Esophagus squamous epithelium (tissue), 5 donors: ENCODE measurements at places on chromosomes 13 and 19.

- no peak for DNase-seq
These were observed 90.5 kb upstream of the RFC3 start for GRCh38 chr13:33727297-33728083.

DNA sequence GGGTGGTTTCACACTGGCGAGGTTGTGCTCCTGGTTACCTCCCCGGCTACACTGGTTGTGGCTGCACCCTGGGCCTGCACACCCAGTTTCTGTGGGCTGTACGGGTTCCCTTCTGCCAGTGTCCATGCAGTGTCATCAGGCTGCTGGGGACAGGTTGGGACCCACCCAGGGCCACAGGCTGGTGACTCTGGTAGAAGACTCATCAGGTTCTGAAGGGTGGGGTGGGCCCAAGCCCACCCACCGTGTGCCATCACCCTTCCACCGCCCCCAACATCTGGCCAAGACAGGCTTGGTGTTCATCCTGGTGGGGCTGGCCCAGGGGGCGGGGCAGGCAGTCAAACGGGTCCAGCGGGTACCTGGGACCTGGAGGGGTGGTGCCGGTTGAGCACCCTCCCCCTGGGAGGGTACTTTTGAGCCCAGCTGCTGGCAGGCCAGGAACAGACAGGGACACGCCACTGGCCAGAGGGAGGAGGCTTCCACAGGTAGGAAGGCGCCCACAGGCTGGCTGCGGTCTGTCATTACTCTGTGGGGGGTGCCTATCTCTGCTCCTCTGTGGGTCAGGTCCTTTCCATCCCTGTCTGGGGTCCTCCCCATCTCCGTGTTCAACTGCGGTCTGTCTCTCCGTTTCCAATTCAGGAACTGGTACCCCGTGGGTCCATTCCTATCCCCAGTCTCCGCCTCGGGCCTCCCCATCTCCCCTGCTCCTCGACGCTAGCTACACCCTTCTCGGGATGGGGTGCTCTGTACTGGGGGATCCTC, at the start of gene RNF225:
RNF225 (plus strand) TSS at position 437 of the 759 bp plus-strand sequence. CDS start 434 bp downstream, outside the sequence.
- no peak for DNase-seq

DNA sequence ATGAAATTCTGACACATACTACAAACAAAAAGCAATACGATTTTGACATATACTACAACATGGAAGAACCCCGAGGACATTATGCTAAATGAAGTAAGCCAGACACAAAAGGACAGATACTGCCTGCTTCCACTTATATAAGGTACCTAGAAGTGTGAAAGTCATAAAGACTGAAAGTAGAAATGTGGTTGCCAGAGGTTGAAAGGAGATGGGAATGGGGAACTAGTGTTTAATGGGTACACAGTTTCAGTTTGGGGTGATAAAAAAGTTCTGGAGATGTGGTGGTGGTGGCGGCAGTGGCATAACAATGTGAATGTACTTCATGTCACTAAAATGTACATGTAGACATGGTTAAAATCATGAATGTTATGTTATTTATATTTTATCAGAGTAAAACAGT, 12.1 kb upstream of the NDFIP2 start:
- DNase-seq = no peak

DNA sequence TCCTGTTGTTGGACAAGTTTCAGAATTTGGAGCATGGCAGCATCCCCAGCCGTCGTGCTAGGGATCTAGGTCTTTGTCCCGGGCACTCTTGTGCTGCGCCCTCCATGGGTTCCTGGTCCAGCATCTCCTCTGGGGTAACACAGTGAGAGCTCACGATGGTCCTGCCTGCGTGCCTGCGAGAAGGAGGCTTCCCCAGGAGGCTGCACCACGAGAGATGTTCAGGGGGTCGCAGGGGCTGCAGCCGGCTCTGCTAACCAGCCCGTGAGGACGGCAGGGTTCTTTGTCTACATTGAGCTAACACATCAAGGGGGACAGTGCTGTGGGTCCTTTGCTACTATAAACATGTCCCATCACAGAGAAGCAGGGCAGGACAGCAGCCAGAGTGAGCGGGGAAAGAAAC, 103.9 kb upstream of the SOX1 start:
- DNase-seq = no peak

DNA sequence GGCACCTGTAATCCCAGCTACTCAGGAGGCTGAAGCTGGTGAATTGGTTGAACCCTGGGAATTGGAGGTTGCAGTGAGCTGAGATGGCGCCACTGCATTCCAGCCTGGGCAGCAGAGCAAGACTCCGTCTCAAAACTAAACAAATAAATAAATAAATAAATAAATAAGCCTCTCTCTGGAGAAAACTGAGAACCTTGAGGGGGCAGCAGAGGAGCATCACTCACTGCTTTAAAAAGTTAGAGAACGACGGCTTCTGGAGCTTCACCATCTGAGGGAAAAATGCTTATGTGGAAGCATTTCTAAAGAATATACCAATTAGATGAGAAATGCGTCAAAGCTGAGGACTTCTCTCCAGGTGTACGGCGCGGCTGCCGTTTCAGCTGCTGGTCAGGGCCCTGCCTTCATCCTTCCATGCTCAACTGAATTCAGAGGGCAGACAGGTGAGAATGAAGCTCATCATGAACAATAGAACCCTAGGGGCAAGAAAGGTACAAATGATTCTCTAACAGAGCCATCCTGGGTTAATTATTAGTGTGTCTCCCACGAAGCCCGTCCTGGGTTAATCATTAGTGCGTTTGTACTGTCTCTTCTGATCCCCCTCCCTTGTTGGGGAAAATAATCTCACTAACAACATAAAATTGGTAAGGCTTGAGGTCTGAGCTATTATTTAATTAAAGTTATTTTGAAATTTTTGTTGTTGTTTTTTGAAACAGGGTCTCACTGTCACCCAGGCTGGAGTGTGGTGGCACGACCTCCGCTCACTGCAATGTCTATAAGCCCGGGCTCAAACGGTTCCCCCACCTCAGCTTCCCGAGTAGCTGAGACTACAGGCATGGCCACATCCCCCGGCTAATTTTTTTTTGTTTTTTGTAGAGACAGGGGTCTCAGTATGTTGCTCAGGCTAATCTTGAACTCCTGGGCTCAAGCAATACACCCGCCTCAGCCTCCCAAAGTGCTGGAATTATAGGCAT, 80.1 kb downstream of the IPO5 start:
- DNase-seq = no peak

GRCh38 chr19:46134527-46134926, 10.0 kb upstream of the IGFL3 start:
- DNase-seq = no peak
